H4 (cell line): ENCODE measurements at places on chromosomes 13 and 19. TPM values are rescaled to one million over a fixed set of nuclear protein-coding genes. Genes with fewer than 3 reads are reported as not detected.

GRCh38 chr13:75407998-75408397, 74.0 kb downstream of the TBC1D4 start:
- DNase-seq, result no peak

DNA sequence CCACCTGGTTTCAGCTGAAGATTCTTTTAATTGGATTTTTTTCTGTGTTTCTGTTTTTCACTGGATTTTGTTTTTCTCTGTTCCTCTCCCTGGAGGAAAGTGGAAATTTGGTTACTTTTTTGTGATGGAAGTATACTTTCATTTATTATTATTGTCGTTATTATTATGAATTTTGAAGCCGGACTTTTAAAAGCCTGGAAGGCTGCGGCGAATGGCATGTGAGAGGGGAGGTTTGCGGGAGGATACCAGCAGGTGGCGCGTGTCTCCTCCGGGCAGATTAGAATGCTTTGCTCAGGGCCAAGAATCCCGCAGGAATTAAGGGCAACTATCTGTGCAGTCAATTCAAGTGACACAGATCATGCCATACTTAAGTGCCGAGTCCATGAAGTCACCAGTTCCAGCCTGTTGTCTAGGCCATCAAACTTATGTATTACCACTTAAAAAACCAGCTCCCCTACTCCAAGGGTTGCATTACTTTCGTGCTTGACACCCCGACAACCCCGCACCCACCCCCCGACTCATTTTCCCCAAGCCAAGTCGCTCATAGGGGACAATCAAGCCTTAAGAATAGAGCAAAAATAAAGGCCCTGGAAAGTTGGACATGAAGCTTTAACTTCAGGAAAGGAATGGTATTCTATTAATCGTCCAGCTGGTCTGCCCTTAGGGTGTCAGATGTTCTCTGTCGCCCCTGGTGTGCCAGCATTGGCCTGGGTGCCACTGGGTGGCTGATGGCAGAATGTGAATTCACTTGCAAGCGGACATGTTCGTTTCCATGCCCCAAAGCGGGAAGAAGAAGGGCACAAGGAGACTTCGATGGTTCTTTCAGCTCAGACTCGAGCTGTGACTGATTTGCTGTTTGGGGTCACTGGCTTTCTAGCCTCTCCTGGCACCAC, 1.3 kb upstream of the LRCH1 start:
- DNase-seq, result peak; percentile 54

DNA sequence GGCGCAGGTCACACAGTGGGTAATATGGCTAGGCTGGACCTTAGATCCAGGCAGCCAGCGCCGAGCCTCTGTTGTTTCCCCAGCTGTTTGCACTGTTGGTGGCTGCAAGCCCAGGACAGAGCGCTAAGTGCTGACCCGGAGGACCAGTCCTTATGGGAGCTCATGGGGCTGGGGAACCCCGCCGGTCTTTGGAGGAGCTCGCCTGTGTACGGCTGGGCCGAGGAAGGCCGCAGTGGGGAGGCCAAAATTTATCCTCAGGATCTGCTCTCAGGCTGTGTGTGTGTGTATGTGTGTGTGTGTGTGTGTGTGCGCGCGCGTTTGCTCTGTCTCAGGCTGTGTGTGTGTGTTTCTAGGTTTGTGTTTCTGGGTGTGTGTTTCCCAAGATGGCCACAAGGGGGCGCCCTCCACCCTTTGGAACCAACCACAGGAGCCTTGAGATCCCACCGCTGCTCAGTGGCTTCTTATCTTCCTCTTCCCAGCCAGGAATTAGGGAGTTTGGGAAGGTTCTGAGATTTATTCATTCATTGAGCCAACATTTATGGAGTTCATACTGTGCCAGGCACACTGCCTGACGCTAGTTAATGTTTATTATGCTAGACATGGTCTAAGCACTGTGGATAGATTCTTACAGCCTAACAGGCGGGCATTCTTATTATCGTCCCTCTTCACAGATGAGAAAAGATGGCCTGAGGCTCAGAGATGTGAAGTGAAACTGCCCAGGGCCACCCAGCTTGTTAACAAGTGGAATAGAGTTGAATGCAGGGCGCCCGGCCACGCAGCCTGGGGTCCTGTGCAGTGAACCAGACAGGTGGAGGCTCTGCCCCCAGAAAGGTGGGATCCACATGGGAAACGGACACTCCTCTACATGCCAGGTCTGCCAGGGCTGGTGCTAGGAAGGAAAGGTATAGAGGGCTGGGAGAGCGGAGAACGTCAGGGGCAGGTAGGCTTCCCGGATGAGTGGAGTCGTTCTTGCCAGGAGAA, 13.0 kb downstream of the PGLYRP1 start:
- DNase-seq, result peak; percentile 36

GRCh38 chr19:45769821-45770191, 754 bp upstream of the SIX5 start:
- peak; percentile 20 for DNase-seq

DNA sequence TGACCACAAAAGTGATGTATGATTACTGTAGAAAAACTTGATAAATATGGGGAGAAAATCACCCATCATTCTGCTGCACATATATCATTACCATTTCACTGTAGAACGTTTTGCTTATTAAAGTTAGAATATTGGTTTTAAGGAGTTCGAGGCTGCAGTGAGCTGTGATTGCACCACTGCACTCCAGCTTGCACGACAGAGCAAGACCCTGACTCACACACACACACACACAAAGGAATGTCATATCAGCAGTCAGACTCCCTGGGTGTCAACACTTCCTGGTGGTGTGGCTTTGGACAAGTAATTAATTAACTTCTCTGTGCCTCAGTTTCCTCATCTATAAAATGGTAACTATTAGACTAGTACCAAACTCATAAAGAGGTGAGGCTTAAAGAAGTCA, 11.3 kb upstream of the PNMA8A start:
- no peak for DNase-seq

Gene CHST8
- total RNA-seq, result 6.8 and 9.9 TPM in 2 replicates
